ENCODE measurements at places on chromosomes 11 and 22.

DNA sequence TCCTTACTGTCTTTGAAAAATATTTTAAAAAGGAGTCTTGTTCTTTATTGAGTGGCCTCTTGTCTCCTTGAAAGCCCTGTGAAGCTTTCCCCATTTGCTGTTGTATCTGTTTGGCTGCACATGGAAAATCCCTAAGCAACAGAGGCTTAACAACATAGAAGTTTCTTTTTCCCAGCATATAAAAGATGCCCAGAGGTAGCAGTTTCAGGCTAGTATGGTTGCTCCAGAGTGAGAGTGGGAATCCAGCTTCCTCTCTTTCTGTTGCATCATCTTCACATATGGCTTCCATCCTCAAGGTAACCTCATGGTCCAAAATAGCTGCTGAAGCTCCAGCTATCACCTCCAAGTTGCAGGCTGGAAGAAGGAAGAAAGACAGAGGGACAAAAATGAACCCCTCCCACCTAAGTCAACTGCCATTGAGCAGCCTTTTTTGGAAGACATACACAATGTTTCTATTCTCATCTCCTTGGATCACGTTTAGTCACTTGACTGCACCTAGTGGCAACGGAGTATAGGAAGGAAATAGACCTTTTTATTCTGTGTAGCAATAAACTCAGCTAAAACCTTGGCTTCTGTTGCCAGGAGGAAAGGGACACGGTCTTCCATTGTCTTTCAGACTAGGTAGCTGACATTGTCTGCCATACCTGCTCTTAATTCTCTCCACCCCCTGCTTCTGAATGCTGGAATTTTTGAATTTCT is 5.3 kb downstream of the CSF2RB start:
- no peak for DNase-seq

DNA sequence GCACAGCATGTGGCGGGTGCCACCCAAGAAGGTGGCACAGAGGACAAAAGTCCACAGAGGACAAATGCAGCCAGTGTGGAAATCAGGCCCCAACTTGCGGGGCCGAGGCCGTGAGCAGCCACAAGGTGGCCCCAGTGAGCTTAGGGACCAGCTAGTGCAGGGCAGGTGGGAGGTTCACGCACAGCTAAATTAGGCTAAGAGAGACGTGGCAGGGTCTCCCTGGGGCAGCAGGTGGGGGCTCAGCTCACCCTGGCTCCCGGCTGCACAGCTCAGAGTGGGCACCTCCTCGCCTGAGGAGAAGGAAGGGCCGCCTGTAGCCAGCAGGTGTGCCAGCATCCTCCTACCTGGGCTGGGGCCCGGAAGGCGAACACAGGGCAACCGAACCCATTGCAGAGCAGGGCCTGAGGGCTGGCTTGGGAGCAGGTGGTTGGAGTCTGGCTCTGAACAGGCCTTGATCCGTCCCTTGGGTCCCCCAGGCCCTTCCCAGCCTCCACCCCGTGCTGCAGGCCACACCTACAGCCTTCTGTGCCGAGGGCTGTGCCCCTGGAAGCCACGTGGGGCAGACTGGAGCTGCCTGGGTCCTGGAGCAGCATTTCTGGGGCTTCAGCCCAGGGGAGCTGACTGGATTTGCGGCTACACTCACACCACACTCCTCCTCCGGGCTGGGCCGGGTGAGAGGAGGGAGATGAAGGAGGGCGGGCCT is 26.1 kb upstream of the CELSR1 start:
- peak; percentile 79 for DNase-seq

GRCh38 chr11:18312663-18313420 is 9.1 kb downstream of the HPS5 start:
- no peak for DNase-seq

GRCh38 chr11:124935548-124936514 is at the start of gene HEPACAM:
TSS of gene HEPACAM (minus strand) at chr11:124936047. CDS start at chr11:124936006, 41 bp downstream.
- DNase-seq = no peak

DNA sequence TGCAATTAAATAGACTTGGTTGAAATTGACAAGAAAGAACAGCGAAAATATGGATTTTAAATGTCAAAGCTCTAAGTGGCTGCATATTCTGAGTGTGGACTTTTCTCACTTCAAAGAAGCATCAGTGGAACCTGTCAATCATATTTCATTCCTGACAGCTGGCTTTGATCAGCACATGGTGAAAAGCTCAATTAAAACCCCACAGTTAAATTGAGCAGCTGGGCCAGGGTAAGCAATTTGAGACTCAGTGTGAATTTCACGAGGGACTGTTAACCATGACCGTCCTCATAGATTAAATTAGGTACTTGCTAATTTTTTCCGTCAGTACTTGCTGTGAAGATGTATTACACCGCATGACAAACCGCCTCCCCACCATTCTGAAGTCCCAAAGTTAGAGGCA is 11.0 kb upstream of the OR10D3 start:
- DNase-seq = no peak

GRCh38 chr11:17558025-17558780 is 11.1 kb downstream of the OTOG start:
- no peak for DNase-seq

DNA sequence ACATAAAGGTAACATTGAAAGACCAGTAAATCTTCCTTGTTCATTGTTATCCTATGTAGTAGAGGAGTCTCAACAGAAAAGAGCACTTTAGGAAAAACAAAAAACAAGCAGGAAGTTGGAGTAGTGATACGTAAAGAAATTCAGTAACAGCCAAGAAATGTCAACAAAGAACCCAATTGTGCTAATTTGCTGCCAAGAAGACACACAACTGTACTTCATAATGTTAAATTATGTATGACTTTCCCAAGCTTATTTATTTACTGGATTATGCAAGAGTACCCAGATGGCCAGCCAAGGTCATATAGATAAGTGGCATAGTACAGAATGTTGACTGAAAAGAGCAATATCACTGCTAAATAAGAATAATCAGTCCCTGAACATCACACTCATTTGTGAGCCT is 264.7 kb upstream of the CCDC179 start:
- no peak for DNase-seq

GRCh38 chr11:36056160-36056751 is 112.4 kb downstream of the LDLRAD3 start:
- DNase-seq = no peak

GRCh38 chr22:46758867-46759290 is 3.6 kb upstream of the TBC1D22A start:
- no peak for DNase-seq

- no peak for DNase-seq
Observed at GRCh38 chr11:113189909-113190667, 124.3 kb upstream of the TTC12 start.

DNA sequence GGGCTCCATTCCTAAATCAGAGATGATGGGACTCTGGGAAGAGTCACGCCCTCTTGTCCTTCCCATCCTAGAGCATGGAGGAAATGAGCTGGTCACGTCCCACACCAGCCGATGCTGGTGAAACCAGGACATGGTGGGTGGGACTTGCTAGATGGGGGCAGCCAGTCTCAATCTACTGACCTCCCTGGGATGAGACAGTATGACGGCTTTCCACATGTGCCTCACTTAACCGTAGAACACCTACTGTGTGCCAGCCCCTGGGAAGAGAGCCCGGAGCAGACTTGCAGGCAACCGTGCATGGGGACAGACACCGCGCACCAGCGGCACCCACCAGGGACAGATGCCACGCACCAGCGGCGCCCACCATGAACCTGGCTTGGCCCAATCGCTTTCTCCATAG is 3.8 kb downstream of the OSBPL5 start:
- peak; percentile 16 for DNase-seq

- no peak for DNase-seq
Observed at GRCh38 chr11:14029440-14029839, 66.9 kb downstream of the SPON1 start.

GRCh38 chr11:77783025-77783424 is 37.5 kb downstream of the RSF1 start:
- DNase-seq = no peak

DNA sequence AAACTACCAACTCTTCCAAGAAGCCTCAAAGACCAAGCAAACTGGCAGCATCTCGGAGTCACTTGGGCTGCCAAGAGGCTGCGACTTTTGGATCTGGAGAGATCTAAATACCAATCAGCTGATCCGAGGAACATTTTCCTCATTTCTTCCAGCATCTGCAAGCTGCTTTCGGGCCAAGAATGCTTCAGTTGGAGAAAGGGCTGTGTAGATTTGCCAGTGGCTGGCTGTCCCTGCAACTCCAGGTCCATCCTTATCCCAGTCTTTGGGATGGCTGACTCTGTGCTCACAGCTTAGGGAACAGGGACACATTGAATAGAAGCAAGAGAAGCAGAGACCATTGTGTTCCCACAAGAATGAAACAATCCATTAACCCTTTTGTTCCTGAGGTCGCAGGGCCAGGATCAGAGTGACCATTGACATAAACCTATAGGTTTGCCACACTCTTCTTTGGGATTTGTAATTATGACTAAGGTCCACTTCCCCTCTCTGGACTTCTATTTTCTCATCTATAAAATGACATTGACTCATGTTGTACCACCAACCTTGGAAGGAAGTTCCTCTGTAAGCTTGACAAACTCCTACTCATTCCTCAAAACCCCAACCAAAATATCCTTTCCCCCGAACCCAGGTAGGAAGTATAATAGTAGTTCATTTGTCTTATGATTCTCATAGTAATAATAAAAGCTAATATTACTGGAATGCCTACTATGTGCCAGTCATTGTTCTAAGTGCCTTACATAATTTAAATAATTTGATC is 340.8 kb downstream of the MN1 start:
- DNase-seq = peak; percentile 20

DNA sequence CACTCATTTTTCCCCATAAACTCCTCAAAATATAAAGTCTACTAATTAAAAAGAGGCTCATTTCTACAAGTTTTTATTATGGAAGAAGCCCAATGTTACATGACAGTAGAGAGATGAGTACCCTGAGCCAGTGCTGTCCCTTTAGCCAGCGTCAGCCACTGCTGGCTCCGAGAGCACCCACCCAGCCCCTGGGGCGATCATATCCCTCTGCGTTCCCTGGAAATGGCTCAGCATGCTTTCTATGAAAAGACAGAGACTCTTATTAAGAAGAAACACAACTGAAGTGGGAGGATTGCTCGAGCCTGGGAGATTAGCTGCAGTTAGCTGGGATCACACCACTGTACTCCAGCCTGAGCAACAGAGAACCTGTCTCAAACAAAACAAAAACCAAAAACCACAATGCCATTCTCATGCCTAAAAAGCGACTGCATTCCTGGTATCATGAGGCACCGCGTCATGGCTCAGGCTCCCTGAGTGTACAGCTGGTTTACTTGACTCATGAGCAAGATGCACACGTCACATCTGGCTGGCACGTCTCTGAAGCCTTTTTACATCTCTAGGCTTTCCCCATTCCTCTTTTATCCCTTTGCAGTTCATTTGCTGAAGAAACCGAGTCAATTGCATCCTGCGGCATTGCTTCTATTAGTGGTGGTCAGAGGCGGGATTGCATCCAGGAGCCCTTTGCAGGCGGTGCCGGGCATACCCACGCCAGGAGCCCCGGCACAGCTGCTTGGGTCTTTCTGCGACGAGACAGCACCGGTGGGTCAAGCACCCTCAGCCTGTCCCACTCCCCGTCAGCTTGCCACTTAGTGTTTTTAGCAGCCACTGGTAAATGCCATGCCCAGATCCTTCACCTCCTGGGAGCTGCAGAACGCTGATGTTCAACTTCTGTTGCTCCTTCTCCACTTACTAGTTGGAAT is 119.9 kb downstream of the CTTN start:
- no peak for DNase-seq

DNA sequence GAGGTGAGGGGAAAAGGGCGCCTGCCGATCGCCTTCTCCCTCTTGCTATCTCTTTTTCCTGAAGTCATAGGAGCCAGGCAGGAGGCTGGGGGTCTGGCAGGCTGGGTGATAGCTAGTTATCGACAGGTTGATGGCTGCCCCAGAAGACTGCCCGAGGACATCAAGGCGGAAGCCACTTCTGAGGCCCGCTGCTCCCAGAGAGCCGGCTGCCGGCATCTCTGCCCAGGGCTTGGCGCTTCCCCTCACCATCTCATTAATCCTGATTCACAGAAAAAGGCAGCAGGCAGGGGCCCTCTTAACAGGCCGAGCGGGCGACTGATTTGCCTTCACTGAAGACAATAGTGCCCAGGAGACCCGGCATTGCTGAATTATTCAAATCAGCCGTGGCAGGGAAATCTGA is 124.2 kb downstream of the MIAT start:
- DNase-seq = no peak

DNA sequence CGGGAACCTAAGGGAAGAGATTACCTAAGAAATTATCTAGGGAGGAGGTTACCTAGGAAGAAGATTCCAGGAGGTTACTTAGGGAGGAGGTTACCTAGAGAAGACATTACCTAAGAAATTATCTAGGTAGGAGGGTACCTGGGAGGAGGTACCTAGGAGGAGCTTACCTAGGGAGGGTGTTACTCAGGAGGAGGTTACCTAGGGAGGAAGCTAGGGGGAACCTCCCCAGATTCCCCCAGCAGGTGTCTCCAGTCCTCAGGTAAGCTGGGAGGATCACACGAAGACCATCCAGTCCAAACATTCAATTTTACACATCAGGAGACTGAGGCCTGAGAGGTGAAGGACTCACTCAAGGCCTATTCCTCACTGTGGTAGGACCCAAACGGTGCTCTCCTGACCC is 482.8 kb downstream of the TBC1D22A start:
- no peak for DNase-seq

- DNase-seq = no peak
Observed at GRCh38 chr11:127624306-127624856, 623.8 kb upstream of the KIRREL3 start.

Measured in tibial nerve (tissue), 4 donors.